ENCODE measurements at places on chromosomes 16 and 17. TPM values are rescaled to one million over a fixed set of nuclear protein-coding genes. Genes with fewer than 3 reads are reported as not detected.

Gene SMPD3
- 3.6 TPM for total RNA-seq

Gene DNAH17
- 2.8 TPM for total RNA-seq

Gene PIMREG
- total RNA-seq: 0.62 TPM

Gene TMEM238L
- not detected for total RNA-seq

Gene RMI2
- 1.7 TPM for total RNA-seq

Gene GAST
- total RNA-seq: not detected

Gene SLC13A2
- total RNA-seq: not detected

Gene KRTAP3-2
- total RNA-seq: not detected

Gene GPR142
- not detected for total RNA-seq

Gene SLC6A2
- not detected for total RNA-seq

Gene NEUROD2
- not detected for total RNA-seq

Gene LPO
- total RNA-seq: not detected

Gene GPR179
- total RNA-seq: 0.15 TPM

Gene KRT23
- total RNA-seq: 1.9 TPM

Gene SMCR8
- total RNA-seq: 30.1 TPM

Gene PRR35
- total RNA-seq: not detected

Gene CA5A
- total RNA-seq: 0.06 TPM

Gene ADAMTS18
- total RNA-seq: 0.09 TPM

Gene TSNAXIP1
- total RNA-seq: 3.5 TPM

Gene IFI35
- total RNA-seq: 61.5 TPM

Gene CRYBA1
- total RNA-seq: not detected

Gene MMP2
- 178 TPM for total RNA-seq

Data from lower lobe of right lung (tissue), 2 donors.